ENCODE measurements at places on chromosomes 4 and X. TPM values are rescaled to one million over a fixed set of nuclear protein-coding genes. Genes with fewer than 3 reads are reported as not detected.

The AFF2 gene
- total RNA-seq = 1.4 TPM

The PLXNB3 gene
- total RNA-seq = 0.77 TPM

The NAP1L2 gene
- total RNA-seq = 1.9 TPM

The IQSEC2 gene
- 0.56 TPM for total RNA-seq

The RPGR gene
- total RNA-seq = 8.7 TPM

The ARAP2 gene
- total RNA-seq = 70.8 TPM

The PAGE1 gene
- total RNA-seq = not detected

The PPP2R2C gene
- total RNA-seq = not detected

The EDA2R gene
- total RNA-seq = 9.5 TPM

The SCML1 gene
- 4.9 TPM for total RNA-seq

DNA sequence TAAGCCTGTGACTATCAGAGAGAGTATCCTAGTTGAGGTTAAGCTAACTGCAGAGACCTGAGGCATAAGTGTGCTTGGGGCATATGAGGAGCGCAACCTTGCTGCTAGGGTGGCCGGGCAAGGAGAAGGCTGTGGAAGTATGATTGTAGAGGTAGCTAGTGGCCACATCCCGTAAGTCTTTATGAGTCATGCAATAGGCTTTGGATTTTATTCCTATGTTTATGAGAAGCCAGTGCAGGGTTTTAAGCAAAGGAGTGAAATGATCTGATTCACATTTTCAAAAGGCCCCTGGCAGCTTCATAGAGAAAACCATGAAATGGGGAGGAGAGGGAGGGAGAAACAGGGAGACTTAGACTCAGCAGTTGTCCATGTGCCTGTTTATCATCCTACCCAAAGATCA is 92.1 kb upstream of the WDFY3 start:
- H3K36me3 ChIP-seq = no peaks in the 10 kb centered on the region
- H3K27ac ChIP-seq = no peak overlapping the region
- H3K27me3 ChIP-seq = no peaks in the 10 kb centered on the region
- no peaks in the 10 kb centered on the region for H3K4me1 ChIP-seq
- DNase-seq = no peak
- H3K4me3 ChIP-seq = no peak overlapping the region

DNA sequence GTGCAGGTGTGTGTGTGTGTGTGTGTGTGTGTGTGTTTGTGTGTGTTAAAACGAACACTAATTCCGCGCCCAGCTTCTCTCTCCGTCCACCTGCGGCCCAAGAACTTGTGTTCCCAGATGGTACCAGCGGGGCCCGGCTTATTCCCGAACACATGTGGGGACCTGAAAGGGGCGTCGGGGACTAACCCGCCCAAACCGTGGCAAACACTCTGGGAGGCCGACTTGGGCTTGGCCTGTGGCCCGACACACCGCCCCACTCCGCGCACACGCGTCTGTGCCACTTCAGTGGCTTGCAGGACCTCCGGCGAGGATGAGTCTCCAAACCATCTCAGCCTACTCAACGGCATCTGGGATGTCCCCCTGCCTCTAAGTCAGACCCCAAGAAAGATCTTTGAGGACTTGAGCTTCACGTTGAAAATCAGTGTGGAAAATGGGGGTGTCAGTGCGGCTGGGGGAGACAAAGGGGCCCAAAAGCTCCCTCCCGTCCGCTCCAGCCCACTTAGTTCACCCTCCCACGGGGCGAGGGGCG is 790 bp upstream of the HHIP start:
- H3K27me3 ChIP-seq = peaks cover 52% of the 10 kb centered on the region
- peaks cover 24% of the 10 kb centered on the region for H3K4me1 ChIP-seq
- peak overlapping the region; percentile 16 for H3K4me3 ChIP-seq
- peaks cover 2% of the 10 kb centered on the region for H3K36me3 ChIP-seq
- no peak for DNase-seq

DNA sequence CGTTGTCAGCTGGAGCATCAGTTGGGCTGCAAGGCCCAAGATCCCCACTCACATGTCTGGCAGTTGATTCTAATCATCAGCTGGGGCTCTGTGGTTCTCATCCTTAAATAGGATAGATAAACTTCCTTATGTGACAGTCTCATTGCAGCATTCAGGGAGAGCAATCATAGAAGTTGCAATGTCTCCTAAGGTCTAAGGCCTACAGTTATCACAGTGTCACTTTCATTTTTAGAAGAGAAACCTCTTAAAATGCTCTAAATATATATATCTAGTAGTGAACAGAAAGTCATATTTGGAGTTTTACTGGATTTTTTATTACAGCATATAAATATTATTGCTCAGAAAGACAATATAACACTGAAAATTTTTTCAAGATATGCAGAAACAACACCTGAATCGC is 226.0 kb upstream of the PPP1R2C start:
- H3K4me3 ChIP-seq = no peak overlapping the region
- H3K36me3 ChIP-seq = no peaks in the 10 kb centered on the region
- H3K27me3 ChIP-seq = no peaks in the 10 kb centered on the region

DNA sequence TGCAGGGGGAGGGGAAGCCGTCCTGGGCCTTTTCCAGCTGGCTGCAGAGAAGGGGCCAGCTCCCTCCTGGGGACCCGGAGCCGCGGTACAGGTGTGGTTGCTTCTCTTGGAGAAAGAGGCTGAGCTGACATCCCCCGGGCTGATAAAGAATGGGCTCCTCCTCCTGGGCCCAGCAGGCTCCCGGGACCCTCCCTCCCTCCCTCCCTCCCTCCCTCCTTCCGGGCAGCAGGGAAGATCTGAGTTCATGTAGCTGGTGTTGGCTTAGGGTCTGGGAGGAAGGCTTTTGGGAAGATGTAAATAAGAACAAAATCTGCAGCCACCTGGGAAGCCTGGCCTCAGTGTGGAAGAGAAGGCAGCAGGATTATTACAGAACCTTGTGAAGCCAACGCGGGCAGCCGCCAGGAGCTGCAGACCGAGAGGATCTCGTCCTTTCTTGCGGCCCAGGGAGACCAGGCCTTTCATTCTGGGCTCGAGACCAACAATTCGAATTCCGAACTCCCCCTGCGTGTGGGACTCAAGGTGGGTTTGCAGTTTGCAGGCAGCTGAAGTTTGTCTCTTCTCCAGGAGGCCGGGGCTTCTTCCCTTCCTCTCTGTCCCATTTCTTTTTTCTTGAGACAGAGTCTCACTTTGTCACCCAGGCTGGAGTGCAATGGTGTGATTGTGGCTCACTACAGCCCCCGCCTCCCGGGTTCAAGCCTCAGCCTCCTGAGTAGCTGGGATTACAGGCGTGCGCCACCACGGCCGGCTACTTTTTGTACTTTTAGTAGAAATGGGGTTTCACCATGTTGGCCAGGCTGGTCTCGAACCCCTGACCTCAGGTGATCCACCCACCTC is at the start of gene PLCXD1:
Gene PLCXD1 (plus strand): TSS at position 216 of the 834 bp plus-strand sequence. CDS start 2,807 bp downstream, outside the sequence.
- H3K36me3 ChIP-seq = peaks cover 7% of the 10 kb centered on the region
- no peak within 1 kb of the TSS for H3K27ac ChIP-seq
- DNase-seq = peak; percentile 33
- peaks cover 34% of the 10 kb centered on the region for H3K4me1 ChIP-seq
- peak within 1 kb of the TSS; percentile 67 for H3K4me3 ChIP-seq

DNA sequence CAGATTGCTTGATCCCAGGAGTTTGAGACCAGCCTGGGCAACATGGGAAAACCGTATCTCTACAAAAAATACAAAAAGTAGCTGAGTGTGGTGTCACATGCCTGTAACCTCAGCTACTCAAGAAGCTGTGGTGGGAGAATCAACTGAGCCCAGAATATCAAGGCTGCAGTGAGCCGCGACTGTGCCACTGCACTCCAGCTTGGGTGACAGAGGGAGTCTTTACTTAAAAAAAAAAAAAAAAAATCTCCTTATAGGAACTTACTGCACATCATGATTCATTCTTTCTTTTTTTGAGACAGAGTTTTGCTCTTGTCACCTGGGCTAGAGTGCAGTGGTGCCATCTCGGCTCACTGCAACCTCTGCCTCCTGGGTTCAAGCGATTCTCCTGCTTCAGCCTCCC is 24.3 kb downstream of the UPF3B start:
- peaks cover 15% of the 10 kb centered on the region for H3K4me1 ChIP-seq
- no peak overlapping the region for H3K27ac ChIP-seq
- no peak overlapping the region for H3K4me3 ChIP-seq
- peaks cover 10% of the 10 kb centered on the region for H3K36me3 ChIP-seq
- DNase-seq = no peak

GRCh38 chrX:10124506-10125247 is 32.1 kb upstream of the CLCN4 start:
- peaks cover 13% of the 10 kb centered on the region for H3K4me1 ChIP-seq
- H3K36me3 ChIP-seq = no peaks in the 10 kb centered on the region
- no peak overlapping the region for H3K4me3 ChIP-seq
- no peaks in the 10 kb centered on the region for H3K27me3 ChIP-seq
- no peak overlapping the region for H3K27ac ChIP-seq
- DNase-seq = no peak

GRCh38 chr4:153728151-153728550 is 31.7 kb downstream of the RNF175 start:
- H3K27me3 ChIP-seq = peaks cover 38% of the 10 kb centered on the region
- no peaks in the 10 kb centered on the region for H3K36me3 ChIP-seq
- no peak overlapping the region for H3K27ac ChIP-seq
- no peak overlapping the region for H3K4me3 ChIP-seq

DNA sequence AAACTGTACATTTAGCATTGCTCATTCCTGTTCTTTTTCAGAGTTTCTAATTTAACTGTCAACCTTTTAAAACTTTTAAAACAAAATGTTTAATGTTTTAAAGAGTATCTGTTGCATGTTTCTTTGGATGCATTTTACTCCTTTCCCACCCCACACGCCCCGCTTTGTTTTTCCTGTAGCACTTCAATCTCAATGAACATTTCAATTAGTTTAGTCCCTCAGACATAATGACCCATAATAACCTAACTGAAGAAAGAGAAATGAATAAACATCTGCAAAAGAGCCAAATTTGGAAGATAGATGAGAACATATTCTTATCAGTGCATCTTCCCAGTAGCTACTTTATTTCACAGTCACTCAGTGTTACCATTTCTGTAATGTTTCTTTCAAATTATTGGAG is 7.5 kb downstream of the PCDH10 start:
- H3K36me3 ChIP-seq = peaks cover 5% of the 10 kb centered on the region
- H3K27me3 ChIP-seq = peaks cover 20% of the 10 kb centered on the region
- no peak overlapping the region for H3K27ac ChIP-seq
- DNase-seq = no peak

DNA sequence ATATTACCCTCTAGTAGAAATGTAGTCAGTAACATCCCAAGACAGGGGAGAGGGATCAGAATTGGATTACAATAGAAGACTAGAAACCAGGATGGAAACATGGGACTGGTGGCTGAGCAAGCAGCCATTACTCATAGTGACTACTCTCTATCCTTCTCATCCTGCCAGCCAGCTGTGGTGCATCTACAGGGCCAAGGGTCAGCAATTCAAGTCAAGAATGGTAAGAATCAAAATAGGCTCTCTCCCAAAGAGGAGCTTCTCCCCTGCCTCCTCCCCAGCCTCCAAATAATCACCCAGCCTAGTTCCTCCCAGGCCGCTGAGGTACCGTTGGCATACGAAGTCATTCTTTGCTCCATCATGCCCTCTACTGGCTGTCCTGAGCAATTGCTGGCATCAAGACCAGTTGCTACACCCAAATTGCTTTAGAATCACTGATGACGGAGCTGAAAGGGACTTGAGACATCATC is 19.4 kb downstream of the AWAT2 start:
- peaks cover 10% of the 10 kb centered on the region for H3K4me1 ChIP-seq
- no peak overlapping the region for H3K27ac ChIP-seq
- H3K36me3 ChIP-seq = no peaks in the 10 kb centered on the region
- H3K4me3 ChIP-seq = no peak overlapping the region
- DNase-seq = peak; percentile 51

DNA sequence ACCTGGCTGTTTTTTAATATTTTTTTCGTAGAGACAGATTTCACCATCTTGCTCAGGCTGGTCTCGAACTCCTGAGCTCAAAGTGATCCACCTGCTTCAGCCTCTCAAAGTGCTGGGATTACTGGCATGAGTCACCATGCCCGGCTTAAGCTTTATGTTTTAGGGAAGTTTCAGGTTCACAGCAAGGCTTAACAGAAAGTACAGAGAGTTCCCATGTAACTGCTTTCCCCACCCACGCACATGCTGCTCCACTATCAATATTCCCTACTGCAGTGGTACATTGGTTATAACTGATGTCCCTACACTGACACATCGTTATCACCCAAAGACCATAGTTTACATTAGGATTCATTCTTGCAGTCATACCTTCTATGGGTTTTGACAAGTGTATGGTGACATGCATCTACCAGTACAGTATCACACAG is 62.7 kb downstream of the PRPS1 start:
- peaks cover 10% of the 10 kb centered on the region for H3K4me1 ChIP-seq
- H3K27me3 ChIP-seq = peaks cover 29% of the 10 kb centered on the region
- H3K36me3 ChIP-seq = no peaks in the 10 kb centered on the region
- DNase-seq = no peak
- no peak overlapping the region for H3K4me3 ChIP-seq

DNA sequence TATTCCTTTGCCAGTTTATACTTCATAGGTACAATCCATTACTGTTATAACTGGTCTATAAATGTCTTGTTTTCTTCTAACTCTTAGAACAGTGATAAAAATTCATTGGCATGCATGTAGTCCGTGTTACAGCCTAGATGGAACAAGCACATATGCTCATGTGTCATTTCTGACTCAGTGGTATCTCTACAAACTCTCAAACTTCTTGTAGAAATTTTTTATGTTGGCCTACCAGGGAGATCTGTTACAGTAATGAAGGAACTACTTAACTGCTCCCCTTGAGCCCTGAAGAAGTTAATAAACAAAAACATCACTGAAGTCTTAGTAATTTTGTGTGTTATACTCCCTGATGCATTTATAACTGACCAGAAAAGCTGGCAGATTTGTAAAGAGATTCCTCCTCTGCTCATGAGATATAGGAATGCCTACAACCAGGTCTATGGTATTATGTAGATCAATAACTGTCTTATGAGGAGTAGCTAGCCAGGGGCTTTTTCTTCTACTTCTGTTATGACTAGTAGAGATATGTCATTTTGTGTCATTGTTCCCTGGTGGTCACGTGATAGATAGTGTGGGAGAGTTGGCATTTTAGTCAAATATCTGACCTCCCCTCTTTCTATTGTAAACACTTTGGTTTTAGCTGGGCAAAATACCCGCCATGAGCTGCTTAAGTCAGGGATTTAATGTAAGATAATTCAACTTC is 53.7 kb upstream of the FAAH2 start:
- H3K36me3 ChIP-seq = no peaks in the 10 kb centered on the region
- DNase-seq = peak; percentile 8

- DNase-seq = no peak
- no peaks in the 10 kb centered on the region for H3K36me3 ChIP-seq
- H3K4me1 ChIP-seq = no peaks in the 10 kb centered on the region
- no peaks in the 10 kb centered on the region for H3K27me3 ChIP-seq
- H3K4me3 ChIP-seq = no peak overlapping the region
Measured at GRCh38 chr4:109164011-109164410, 138.4 kb downstream of the COL25A1 start.

GRCh38 chr4:119138046-119138445 is 2.4 kb downstream of the MYOZ2 start:
- no peaks in the 10 kb centered on the region for H3K36me3 ChIP-seq
- H3K4me1 ChIP-seq = peaks cover 16% of the 10 kb centered on the region
- no peaks in the 10 kb centered on the region for H3K27me3 ChIP-seq
- H3K4me3 ChIP-seq = no peak overlapping the region
- H3K27ac ChIP-seq = no peak overlapping the region
- DNase-seq = no peak
